ENCODE measurements at places on chromosomes 1 and 21.

GRCh38 chr21:42986125-42986783 is 11.9 kb downstream of the PKNOX1 start:
- no peak for DNase-seq

DNA sequence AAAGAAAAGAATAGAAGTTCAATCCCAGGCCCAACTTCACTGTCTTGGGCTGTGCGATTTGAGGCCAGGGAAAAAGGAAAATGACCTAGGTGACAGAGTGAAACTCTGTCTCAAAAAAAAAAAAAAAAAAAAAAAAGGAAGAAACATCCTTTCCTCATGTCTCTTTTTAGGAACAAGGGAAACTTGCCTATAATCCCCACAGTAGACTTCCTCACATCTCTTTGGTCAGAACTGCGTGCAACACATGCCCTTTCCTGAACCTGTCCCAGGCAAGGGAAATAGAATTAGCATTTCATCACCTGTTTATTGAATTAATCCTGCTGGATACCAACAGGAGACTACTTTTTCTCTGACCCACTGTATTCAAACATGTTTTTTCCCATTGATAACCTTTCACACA is 2.3 kb downstream of the DCST1 start:
- DNase-seq: no peak

DNA sequence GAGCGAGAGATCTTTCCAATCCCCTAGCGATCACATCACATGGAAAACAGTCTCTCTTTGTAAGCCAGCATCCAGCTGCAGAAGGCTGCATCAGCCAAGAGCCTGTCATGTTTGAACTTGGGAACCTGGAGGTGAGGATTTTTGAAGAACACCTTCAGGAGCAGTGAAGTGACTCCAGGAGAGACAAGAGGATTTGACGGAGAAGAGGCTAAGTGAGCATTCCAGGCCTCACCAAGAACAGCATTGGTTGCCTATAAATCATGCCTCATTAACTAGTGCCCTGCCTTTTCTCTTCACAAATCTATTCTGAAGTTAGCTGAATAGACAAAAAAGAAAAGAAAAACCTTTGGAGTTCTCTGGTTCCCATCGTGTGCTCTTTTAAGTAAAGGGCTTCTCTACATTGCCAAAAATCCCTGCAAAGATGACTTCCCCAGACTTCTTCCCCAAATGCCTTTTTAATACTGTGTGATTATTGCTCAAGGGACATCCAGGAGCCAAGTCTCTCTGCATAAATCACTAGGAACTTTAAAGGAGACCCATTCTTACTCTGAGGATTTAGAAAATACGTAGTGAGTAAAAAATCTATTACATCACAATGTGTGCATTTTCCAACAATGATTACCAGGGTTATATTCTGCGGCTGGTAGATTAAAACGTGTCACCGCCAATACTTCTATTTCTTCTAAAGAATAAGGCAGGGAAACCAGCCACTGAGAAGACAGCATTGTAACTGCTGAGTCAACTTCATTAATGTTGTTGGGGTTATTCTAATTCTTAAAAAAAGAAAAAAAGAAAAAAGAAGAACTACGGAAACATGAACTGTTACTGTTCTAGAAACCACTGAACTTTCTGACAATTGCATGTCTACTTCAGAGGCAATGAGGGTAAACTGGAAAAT is 95.2 kb downstream of the KIF14 start:
- no peak for DNase-seq

DNA sequence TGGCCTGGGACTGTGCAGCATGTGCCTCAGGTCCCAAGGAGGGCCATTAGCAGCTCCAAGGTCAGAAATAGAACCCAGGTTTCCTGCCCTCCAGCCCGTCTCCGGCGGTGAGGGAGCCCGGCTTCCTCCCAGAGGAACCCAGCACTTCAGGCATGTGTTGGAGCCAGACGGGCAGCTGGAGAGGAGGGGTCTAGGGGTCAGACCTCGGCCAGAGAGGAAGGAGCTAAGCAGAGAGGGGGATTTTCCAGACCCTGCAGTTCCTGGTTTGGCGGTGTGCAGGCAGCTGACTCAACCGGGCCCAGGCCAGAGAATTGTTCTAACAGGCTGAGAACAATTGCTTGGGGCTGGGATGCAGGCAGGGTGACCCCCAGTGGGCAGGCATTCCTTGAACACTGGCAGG is 37.1 kb downstream of the HSPG2 start:
- DNase-seq: peak; percentile 34
